ENCODE measurements at places on chromosomes 5 and 9. TPM values are rescaled to one million over a fixed set of nuclear protein-coding genes. Genes with fewer than 3 reads are reported as not detected.

The KDM3B gene
- total RNA-seq, result 41.6 TPM

The ALDH1A1 gene
- total RNA-seq, result 5,173 TPM

The SH2D3C gene
- 0.06 TPM for total RNA-seq

The SLC6A7 gene
- total RNA-seq, result 0.02 TPM

The HTR4 gene
- total RNA-seq, result not detected

The FSTL4 gene
- 4.0 TPM for total RNA-seq

The AP3S1 gene
- total RNA-seq, result 85.9 TPM

The C5orf58 gene
- total RNA-seq, result not detected

The FPGS gene
- total RNA-seq, result 48.3 TPM

The PIP5KL1 gene
- 1.4 TPM for total RNA-seq

The OBP2B gene
- not detected for total RNA-seq
